Muscle of back (tissue), 13 donors: ENCODE measurements at places on chromosomes 4 and X.
A peak's percentile ranks its signal among the peaks of the same experiment; 100 is the strongest.

- DNase-seq = no peak
Observed at GRCh38 chr4:121989715-121990114, 37.9 kb upstream of the TRPC3 start.

DNA sequence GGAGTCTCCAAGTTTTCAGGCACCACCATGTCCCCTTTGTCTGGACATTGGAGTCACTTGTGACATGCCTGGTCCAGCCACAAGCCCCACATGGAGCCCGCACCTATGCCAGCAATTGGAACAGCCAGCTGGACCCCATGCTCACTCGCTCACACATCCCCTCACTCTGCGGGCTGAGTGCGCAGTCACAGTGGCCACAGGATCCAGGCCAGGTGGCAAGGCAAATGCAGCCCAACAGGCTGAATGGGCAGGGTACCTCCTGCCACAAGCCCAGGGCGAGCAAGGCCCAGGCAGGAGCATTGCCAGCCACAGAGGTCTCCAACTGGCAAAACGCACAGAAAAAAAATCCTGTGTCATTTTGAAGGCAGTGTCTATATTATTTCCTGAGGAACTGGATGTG is 82.0 kb downstream of the ANXA10 start:
- DNase-seq = no peak

DNA sequence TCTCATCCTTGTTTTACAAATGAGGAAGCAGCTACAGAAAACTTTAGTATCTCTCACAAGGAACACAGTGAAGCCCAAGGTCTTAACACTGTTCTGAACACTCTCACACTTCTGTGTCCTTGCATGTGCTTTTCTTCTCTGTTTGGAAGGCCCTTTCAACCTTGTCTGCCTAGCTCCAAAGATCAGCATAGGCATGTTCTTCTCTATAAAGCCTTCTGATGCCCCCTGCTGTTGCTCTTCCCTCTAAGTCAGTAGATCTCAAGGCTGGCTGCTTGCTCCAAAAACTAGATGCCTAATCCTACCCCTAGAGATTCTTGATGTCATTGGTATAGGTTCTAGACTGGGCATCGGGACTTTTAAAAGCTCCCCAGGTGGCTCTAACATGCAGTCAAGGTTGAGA is 5.9 kb downstream of the APOO start:
- peak; percentile 56 for DNase-seq

DNA sequence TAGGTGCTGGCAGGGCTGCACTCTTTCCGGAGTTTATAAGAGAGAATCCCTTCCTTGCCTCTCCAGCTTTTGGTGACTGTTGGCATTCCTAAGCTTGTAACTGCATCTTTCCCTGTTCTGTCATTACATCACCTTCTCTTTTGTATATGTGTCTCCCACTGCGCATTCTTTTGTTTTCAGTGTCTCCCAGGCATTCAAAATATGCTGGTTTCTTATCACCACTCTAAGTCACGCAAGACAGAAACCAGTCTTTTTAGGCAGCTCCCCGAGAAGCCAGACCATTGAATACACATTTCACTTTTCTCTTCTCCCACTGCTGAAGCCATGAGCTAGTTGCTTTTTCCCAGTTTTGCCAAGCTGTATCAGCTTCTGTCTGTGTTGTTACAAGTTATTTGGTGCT is 71.0 kb downstream of the LAS1L start:
- DNase-seq = no peak
